Foreskin fibroblast (primary cell): ENCODE measurements at places on chromosomes 16 and 17.

DNA sequence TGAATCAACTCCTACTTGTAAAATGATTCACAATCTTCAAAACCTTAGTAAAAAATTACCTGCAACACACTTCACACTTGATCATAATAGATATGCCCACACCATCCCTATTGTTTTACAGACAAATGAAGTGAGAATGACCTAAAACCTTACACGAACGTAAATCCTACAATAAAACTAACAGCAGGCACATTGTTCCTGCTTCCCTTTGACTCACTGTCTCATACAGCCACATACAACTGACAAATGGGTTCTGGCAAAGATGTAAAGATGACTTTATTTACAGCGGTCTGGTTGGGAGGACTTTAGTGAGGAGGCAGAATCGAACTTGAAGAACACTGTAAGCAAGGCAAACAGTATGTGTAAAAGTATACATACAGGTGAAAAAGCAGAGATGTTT lies 188.7 kb downstream of the MYO1D start:
- DNase-seq, result no peak

DNA sequence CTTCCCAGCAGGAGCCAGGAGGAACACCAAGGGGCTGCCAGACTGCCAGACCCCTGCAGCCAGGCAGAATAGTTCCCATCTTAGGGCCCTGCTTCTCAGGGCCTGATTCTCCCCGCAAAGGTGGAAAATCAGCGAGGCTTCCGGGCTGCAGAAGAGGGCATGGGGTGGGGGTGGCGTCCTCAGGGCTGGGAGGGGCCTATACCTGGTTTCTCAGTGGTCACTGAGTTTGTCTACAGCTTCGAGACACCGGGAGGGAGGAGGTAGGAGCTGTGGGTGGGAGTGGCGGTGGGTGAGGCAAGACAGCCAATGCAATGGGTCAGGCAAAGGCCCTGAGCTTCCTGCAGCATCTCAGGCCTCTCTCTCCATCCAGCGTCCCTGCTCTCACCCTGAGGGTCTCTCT lies 14.3 kb downstream of the LRRC75A start:
- DNase-seq, result no peak

- no peak for DNase-seq
Observed at GRCh38 chr16:1772362-1772907, at the start of gene EME2. Gene EME2, plus strand, starts transcription at chr16:1772810. Its CDS starts 418 bp downstream, at chr16:1773228.

GRCh38 chr16:9489835-9490467 lies 398.5 kb downstream of the HAPSTR1 start:
- DNase-seq, result no peak

GRCh38 chr17:17533901-17534441 lies 37.8 kb upstream of the RASD1 start:
- no peak for DNase-seq

DNA sequence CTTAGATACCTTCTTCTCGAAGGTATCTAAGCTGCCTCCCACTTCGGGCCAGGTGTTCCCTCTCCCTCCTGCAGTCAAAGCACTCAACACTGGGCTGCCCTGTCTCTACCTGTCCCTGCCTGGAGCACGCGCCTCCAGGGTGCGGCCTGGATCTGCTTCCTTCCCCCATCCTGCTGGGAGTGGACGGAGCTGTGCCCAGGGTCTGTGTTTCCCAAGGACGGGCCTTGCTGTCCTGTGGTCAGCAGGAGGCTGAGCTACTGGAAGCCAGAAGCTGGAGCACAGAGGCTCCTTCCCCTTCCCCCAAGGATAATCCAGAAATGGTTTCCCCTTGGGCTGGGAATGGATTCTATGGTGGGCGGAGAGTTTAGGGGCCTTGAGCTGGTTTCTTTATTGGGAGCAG lies 16.7 kb downstream of the LLGL2 start:
- no peak for DNase-seq

DNA sequence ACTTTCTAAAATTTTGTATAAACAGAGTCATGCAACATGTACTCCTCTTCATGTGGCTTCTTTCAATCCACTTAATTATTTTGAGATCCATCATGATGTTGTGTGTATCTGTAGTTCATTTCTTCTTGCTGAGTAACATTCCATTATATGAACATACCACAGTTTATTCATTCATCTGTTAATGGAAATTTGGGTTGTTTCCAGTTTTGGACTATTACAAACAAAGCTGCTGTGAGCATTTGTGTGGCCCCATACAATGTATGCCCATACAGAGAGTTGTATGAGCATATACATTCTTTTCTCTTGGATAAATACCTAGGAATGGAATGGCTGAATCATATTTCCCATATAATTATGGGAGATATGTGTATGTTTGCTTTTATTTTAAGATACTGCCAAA lies 85.6 kb downstream of the CLEC16A start:
- peak; percentile 22 for DNase-seq

DNA sequence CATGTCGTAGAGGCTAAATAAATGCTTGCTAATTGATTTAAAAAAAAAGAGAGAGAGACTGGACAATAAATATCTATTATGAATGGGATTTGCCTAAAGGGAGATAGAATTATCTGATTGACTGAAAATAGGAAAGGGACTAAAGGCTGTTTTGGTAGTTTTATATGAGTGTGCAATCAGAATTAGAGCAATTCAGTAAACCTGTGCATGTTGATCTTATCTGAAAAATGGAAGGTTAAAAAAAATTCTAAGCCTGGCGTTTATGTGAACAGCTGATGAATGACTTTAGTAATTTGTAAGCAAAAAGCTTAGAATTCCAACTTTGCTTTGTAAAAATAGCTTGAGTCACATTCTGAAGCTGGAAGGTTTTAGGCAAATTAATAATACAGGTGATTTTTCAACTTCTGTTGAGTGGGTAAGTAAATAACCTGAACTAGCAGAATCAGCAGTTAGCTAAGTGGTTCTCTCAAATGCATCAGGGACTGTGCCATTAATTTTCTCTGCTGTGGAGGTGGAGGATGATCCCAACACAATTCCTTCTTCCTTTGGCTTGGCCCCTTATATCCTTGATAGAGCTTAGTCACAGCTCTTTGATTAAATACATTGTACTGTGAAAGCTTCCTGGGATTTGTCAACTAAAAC lies 254.4 kb downstream of the PHKB start:
- DNase-seq, result no peak

DNA sequence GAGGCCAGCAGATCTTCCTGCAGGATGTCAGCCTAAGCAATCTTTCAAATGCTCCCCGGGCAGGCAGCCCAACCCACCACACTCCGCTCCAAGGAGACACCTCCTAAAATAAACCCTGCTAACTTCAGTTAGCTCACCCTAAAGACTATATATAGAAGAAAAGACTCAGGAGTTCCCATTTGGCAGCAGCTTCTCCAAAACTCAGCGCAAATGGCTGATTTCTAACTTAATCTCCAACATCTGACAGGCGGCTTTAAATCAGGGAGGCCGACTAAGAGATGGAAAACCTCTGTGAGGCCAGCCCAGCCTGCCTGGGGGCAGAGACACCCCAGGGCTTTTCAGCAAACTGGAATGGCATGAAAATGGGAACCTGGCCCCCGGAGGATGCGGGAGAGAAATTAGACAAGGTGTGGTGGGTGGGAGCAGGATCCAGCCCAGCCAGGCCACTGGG lies 91.6 kb downstream of the XYLT1 start:
- DNase-seq, result peak; percentile 58

- no peak for DNase-seq
Observed at GRCh38 chr17:29571883-29572681, 3.6 kb downstream of the TP53I13 start.

DNA sequence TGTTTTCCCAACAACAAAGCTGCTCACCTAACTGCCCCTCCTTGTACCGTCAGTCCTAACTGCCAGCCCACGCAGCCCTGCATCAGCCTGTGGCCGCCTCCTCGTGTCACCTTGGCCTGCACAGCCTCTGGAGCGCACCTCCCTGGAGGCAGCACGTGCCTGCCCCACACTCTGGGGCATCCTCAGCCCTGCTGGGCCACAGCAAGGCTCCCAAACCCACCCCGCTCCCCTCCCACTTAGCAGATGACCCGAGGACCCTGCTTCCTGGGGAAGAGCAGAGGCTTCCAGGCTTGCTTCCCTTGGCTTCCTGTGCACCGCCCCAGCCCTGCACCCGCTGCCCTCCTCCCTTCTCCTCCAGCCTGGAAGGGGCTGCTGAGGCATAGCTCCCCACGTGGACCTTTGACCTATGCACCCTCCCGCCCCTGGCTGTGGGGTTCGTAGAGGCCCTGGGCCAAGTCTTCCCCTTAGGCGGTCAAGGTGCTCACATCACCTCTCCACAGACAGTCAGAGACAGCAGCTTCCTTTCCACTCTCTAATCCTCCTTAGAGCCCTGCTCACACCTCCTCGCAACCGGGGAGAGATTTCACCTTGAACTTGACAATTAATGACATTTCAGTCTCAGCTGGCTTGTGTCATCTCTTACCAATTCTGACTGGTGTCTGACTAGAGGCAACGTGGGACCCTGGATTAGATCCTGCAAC lies 115.0 kb downstream of the MGAT5B start:
- DNase-seq, result no peak

DNA sequence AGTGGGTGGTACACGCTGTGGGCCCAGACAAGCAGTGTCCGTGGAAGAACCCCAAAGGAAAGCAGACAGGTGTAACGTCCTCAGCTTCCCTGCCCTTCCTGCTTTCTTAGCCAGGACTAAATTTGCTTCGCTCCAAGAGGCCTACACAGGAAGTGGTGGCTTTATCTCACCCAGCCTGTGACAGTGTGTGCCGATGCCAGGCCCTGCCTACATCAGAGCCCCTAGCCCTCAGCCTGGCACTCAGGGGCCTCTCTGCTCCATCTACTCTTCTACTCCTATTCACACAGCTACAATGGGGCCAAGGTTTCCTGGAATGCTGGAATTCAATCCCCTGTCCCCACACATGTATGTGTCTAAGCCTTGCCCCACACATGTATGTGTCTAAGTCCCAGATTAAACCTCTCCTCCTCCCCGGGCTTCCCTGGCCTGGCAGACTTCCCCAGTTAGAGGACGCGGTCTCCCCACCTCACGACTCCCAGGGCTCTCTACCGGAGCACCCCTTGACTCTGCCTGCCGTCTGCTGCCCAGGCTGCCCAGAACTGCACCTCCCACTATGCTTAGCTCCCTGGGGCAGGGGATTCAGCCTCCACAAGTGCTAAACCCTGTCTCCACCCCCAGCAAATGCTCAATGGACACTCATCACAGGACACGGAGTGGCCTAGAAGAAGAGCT lies 8.2 kb downstream of the PGAP3 start:
- no peak for DNase-seq

DNA sequence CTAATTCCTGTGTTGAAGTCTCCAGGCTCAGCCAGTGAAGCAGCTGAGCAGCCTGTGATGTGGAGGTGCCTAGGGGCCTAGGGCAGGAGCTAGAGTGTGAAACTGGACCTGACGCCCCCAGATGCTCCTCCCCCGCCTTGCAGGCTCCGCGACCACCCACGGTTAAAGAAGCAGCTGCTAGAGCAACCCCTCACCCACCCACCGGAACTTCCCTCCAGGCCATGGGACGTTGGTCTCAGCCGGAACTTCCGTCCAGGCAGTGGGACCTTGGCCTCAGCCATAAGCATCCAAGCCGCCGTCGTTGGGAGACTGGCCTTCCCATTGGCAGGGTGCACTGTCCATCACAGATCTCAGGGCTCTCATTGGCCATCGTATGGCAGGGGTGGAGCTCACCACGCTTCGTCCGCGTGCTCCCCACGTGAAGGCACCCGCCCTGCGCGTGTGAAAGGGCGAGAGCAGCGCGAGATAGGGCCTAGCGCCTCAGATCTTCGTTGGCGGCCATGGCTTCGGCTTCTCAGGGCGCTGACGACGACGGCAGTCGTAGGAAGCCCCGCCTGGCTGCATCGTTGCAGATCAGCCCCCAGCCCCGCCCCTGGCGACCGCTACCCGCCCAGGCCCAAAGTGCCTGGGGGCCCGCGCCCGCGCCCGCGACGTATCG lies at the start of gene ADAD2:
Gene ADAD2, plus strand, starts transcription at position 427 of the 658 bp plus-strand sequence. Its CDS starts 74 bp downstream, at position 501.
- no peak for DNase-seq

DNA sequence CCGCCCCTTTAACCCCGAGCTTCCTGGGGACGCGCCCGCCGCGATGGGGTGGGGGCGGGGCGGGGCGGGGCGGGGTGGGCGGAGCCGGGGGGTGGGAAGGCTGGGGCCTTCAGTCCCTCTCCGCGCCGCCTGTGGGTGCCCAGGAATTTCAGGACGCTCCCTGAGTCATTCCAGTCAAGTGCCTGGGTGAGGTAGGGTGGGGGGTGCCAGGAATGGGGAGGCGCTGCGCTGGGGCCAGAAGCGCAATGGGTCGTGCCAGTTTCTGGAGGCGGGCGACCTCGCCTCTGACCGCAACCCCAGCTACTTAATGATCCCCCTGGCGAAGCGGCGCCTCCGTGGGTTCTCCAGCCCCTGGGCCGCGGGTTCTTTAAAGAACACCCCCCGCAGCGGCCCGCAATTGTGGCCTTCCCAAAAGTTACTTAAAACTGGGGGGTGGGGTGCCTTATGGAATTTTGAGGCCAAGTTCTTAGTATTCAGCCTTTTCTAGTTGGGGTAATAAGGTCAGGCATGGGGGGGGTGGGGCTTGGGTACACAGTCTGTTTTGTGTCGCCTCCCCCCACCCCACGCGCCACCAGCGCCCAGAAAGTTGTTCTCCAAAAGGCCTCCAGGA lies 826 bp upstream of the GSE1 start:
- DNase-seq, result peak; percentile 88

- DNase-seq, result no peak
Observed at GRCh38 chr17:44207743-44208142, 8.1 kb upstream of the ATXN7L3 start.

GRCh38 chr17:41602524-41602923 lies 10.0 kb downstream of the KRT16 start:
- no peak for DNase-seq

DNA sequence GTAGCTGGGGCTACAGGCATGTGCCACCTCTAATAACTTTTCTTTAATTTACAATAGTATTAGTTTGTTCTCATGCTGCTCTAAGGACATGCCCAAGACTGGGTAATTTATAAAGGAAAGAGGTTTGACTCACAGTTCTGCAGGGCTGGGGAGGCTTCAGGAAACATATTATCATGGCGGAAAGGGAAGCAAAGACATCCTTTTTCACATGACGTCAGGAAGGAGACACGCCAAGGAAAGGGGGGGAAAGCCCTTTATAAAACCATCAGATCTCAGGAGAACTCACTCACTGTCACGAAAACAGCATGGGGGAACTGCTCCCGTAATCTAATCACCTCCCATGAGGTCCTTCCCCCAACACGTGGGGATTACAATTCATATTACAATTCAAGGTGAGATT lies 18.3 kb downstream of the IL4R start:
- no peak for DNase-seq

- no peak for DNase-seq
Observed at GRCh38 chr17:50922107-50922506, 56.0 kb upstream of the TOB1 start.
